CD8-positive, alpha-beta memory T cell (primary cell): ENCODE measurements at places on chromosomes 5 and 9.

DNA sequence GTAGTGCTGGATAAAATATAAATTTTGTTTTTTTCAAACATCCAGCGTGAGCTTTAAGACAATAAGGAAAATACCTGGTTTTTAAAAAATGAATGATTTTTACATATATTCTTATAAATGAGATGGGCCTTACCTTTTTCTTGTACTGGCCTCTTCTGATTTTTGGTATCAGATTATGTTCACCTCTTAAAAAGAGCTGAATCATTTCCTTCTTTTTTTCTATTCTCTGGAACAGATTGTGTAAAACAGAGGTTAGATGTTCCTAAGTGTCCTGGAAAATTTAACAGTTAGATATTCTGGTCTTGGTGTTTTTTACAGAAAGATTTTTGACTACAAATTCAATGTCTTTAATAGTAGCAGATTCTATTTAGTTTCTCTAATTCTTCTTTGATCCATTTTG is 74.6 kb downstream of the NDUFAF2 start:
- no peak for DNase-seq

DNA sequence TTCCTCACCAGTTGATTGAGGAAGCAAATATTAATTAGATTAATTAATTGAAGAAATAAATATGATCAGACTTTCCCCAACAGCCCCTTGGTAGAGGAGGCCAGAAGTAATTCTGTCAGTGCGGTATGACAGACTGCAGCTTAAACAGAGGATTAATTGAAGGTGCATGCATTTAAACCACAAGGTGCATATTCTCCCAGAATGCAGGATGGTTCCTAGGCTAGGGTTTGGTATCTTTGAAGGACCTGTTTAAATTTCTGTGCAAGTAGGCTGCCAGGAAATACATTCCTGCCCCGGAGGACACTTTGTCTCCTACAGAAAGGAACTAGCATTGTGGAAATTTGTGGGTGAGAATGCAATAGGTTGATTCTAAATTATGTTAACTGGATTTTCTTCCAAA is 50.5 kb upstream of the PALM2AKAP2 start:
- DNase-seq, result no peak

DNA sequence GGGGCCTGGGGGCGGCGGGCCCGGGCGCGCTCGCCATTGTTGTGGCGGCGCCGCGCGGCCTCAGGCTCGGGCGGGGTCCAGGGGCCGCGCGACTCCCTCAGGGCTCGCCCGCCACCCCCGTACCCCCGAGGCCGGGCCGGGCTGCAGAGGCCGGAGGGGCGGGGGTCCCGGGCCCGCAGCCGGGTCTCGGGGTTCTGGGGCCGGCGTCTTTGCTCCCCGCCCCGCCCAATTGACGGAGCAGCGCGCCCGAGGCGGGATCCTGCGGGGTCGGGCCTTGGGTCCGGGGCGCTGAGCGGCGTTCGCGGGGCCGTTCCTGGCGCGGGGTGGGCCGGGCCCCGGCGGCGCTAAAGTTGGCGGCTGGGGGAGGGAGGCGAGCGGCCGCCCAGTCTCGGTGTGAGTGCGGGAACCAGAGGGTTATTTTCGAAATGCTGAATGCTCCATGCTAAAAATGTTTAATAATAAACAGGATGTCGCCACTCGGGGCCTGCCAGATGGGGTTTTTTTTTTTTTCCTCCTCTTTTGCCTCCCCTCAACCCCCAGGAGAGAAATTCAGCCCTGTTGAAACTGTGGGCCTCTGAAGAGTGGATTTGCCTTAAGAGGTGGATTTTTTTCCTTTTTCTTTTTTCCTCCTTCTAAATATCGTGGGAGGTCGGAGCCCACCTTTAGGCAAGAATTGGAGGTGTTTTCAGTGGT is 724 bp downstream of the PRRC2B start:
- peak; percentile 44 for DNase-seq

DNA sequence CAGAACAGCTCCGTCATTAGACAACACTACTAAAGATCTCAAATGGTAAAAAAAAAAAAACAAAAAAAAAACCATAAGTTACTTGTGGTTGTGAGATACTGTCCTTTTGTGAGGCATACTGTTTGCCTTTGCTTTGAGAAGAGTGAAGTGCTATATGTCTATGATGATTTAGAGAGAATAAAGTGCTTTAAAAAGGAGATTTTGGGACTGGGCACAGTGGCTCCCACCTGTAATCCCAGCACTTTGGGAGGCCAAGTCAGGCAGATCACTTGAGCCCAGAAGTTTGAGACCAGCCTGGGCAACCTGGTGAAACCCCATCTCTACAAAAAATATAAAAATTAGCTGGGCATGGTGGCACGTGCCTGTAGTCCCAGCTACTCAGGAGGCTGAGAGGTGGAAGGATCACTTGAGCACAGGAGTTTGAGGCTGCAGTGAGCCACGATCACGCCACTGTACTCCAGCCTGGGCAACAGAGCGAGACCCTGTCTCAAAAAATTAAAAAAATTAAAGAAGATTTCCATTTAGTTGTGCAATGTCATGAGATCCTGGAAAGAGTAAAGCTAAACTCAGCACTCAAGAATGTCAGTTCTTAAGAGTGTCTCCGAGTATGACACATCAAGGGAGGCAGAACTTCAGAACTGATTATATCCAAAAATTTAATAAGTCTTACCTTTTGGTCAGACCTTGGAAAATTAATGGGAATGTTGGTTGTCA is 87.3 kb downstream of the PRDM6 start:
- DNase-seq, result no peak

GRCh38 chr9:34712140-34712539 is 2.2 kb upstream of the CCL21 start:
- no peak for DNase-seq

DNA sequence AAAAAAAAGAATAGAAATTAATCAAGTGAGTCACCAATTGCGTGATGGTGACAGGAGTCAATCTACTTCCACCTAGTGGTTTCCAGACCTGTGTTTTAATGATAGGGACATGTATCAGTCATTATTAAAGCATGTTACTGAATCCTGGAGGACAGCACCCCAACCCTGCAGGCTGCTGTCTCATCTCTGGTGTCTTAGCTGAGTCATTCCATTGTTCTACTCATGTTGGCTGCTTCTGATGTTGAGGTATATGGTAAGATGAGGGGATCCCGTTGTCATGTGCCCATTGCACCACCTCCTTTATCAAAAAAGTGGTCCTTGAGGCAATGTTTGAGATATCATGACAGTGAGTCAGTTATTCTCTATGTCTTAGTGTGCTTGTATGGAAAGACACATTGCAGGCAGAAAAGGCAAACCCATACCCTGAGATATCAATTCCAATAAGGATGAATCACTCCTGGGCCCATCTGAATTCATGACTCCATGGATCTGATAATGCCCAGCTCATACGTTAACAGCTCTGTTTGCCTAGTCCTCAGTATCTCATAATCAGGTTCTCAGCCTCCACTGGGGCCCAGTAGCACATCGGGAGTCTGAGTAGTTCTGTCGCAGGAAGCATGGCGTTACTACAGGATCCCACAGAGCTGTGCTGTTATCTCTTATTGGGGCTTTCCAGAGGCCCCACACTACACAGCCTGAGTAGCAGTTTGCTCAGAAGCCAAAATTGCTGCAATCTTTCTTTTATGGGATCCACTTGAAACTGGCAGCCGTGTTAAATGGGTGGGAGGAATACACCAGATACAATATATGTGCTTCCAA is 31.2 kb downstream of the HMGCS1 start:
- DNase-seq, result no peak

- no peak for DNase-seq
Observed at GRCh38 chr5:173882632-173883031, 5.5 kb upstream of the CPEB4 start.

DNA sequence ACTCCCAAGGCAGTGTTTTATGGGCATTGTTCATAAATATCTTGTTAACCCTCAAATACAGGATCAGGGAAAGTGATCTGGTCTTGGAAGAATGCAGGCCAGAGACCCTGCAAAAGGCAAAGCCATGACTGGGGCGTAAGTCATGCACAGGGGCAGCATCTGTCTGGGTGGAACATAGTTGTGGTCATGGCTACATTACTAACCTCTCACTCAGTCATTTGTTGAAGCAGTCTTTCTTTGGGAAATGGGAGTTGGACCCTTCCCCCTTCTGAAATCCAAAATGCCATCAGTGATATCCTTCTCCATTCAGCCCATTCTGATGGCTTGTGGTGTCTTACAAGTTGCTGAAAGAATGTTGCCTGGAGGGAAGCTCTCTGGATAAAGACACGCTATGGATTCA is 68.1 kb downstream of the GDNF start:
- no peak for DNase-seq

- DNase-seq, result no peak
Observed at GRCh38 chr9:20250791-20251190, 371.5 kb downstream of the MLLT3 start.

DNA sequence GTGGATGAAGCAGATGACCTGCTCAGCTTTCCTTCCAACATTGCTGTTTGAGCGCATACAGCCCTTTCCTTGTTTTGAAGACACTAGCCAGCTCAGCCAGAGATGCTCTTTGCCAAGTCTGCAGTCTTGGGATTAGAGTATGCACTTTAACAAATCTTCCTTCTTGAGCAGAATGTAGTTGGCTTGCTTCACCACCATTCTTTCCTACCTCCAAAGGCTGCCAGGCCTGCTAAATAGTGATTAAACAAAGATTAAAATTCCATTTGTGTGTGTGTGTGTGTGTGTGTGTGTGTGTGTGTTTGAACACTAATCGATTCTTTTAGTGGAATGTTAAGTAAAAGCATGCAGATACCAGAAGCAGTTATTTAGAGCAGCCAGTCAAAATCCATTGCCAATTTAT is 97.6 kb downstream of the GALNT10 start:
- no peak for DNase-seq

- no peak for DNase-seq
Observed at GRCh38 chr5:19018822-19019221, 969.2 kb downstream of the CDH18 start.

GRCh38 chr5:96084874-96085506 is 123.3 kb upstream of the ELL2 start:
- no peak for DNase-seq

- no peak for DNase-seq
Observed at GRCh38 chr5:161165998-161166660, 314.1 kb upstream of the ATP10B start.

DNA sequence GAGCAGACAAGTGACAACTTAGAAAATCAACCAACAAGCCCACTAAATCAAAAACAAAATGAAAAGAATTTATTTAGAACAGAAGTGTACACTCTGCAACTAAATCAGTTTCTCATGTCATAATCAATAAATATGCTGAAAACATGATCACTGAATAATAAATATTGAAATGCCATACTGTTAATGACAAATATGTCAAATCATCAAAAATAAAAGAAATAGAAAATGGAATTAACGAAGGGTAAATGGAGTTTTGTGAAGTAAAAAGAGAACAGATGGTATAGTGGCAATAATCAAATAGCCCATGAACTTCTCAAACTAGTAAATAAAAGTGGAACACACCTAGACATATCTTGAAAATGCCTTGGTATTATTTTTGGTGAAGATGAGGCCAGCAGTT is 744.9 kb downstream of the TAF11L14 start:
- DNase-seq, result no peak

GRCh38 chr9:74748966-74749365 is 138.8 kb downstream of the TRPM6 start:
- DNase-seq, result no peak

GRCh38 chr5:54610197-54610944 is 92.8 kb downstream of the SNX18 start:
- DNase-seq, result peak; percentile 56

DNA sequence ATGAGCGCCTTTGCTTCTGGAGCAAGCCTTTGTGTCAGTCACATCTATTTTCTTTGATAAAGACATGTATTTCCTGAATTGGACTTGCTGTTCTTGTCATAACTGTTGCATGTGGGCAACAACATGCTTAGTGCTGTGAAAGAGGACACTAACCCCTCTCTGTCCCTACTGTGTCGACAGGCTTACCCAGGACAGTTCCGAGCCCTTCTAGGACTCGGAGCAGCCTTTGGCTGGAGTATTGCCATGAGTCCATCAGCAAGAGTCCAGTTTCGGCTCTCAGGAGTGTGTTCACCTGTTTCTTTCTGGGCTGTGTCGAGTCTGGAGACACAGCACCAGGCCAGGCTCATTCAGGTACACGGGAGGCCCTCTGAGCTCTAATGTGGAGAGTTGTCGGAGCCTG is 36.1 kb upstream of the PHF2 start:
- no peak for DNase-seq
